ENCODE measurements at places on chromosomes 12 and 14. TPM values are rescaled to one million over a fixed set of nuclear protein-coding genes. Genes with fewer than 3 reads are reported as not detected.

- H3K36me3 ChIP-seq, result no peaks in the 10 kb centered on the region
- H3K27ac ChIP-seq, result no peak overlapping the region
- no peaks in the 10 kb centered on the region for H3K27me3 ChIP-seq
These were observed 577.9 kb upstream of the TBX3 start for GRCh38 chr12:115261691-115262398.

DNA sequence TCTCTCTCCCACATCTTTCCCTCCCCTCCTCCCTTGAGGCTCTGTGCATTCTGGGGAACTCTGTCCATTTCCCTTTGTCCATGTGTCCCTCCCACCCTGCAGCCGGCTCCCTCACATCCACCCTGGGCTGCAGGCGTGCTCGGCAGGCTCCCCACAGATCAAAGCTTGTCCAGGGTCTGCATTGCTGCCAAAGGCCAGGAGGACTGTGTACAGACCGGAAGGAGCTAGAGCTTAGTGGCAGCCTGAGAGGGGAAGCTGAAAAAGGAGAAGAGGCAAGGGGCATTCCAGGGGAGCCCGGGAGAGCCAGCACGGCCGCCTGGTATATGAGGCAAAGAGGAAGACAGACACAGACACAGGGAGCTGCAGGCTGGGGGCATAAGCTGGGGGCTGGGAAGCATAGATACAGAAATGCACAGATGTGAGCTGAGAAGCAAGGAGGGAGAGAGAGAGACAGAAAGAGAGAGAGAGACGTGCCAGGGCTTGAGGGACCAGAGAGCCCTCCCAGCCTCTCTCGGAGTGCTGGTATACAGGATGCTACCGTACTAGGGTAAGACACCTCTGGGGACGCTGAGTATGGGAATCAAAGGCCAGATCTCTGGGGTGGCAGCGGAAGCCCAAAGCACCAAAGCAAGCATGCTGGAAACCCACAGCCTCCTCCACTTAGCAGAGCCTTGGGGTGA lies 3.3 kb downstream of the CD4 start:
- DNase-seq, result peak; percentile 69
- peaks cover 28% of the 10 kb centered on the region for H3K27me3 ChIP-seq
- peak overlapping the region; percentile 35 for H3K4me3 ChIP-seq
- H3K36me3 ChIP-seq, result no peaks in the 10 kb centered on the region

GRCh38 chr14:71262441-71262840 lies 355.2 kb downstream of the PCNX1 start:
- DNase-seq, result no peak
- H3K4me1 ChIP-seq, result peaks cover 17% of the 10 kb centered on the region
- peaks cover 26% of the 10 kb centered on the region for H3K36me3 ChIP-seq
- H3K27ac ChIP-seq, result no peak overlapping the region
- H3K4me3 ChIP-seq, result no peak overlapping the region

GRCh38 chr14:32468955-32469354 lies 139.9 kb downstream of the AKAP6 start:
- no peak overlapping the region for H3K4me3 ChIP-seq
- H3K27me3 ChIP-seq, result peaks cover 10% of the 10 kb centered on the region
- no peak overlapping the region for H3K27ac ChIP-seq
- DNase-seq, result no peak
- no peaks in the 10 kb centered on the region for H3K4me1 ChIP-seq

- no peaks in the 10 kb centered on the region for H3K4me1 ChIP-seq
- H3K27ac ChIP-seq, result no peak overlapping the region
- no peak overlapping the region for H3K4me3 ChIP-seq
These were observed 30.9 kb downstream of the ABCB9 start for GRCh38 chr12:122935318-122935717.

- H3K36me3 ChIP-seq, result no peaks in the 10 kb centered on the region
- no peak overlapping the region for H3K27ac ChIP-seq
- H3K4me3 ChIP-seq, result no peak overlapping the region
- no peaks in the 10 kb centered on the region for H3K4me1 ChIP-seq
These were observed 572.8 kb upstream of the STXBP6 start for GRCh38 chr14:25622763-25623162.

GRCh38 chr12:121673013-121673511 lies 3.6 kb upstream of the MORN3 start:
- peaks cover 4% of the 10 kb centered on the region for H3K36me3 ChIP-seq
- DNase-seq, result no peak
- peak overlapping the region; percentile 82 for H3K4me3 ChIP-seq

- DNase-seq, result peak; percentile 55
- no peaks in the 10 kb centered on the region for H3K4me1 ChIP-seq
- peaks cover 12% of the 10 kb centered on the region for H3K27me3 ChIP-seq
- H3K36me3 ChIP-seq, result no peaks in the 10 kb centered on the region
- no peak overlapping the region for H3K4me3 ChIP-seq
These were observed 247.1 kb downstream of the AKAP6 start for GRCh38 chr14:32576088-32576795.

GRCh38 chr12:90290980-90291975 lies 582.6 kb upstream of the ATP2B1 start:
- H3K27me3 ChIP-seq, result peaks cover 13% of the 10 kb centered on the region
- no peaks in the 10 kb centered on the region for H3K4me1 ChIP-seq
- H3K27ac ChIP-seq, result no peak overlapping the region
- no peaks in the 10 kb centered on the region for H3K36me3 ChIP-seq
- DNase-seq, result no peak

DNA sequence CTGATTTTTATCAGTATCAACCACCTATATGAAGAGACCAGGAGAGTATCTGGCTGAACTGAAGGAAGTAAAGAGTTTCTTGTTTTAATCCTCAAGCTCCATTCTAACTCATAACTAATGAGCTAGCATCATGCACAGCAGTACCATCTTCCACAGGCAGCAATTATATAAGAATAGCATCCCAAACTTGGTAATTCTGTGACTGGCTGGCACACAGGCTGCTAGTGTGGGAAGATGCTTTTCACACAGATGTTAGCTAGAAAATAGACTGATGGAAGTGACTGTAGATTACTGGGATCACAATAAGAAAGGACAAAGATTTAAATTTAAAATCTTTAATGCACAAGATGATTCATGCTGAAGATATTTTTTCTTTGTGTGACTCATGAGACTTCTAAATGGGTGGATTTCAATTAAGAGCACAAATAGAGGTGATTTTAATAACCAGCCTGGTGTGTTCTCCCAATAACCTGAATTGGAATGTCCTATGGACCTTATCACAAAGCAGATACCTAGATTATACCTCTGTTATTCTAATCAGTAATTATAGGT lies 417.7 kb upstream of the ATXN7L3B start:
- no peaks in the 10 kb centered on the region for H3K27me3 ChIP-seq
- no peak for DNase-seq
- H3K4me1 ChIP-seq, result no peaks in the 10 kb centered on the region
- no peak overlapping the region for H3K4me3 ChIP-seq

- H3K27ac ChIP-seq, result no peak overlapping the region
- H3K27me3 ChIP-seq, result no peaks in the 10 kb centered on the region
- no peaks in the 10 kb centered on the region for H3K4me1 ChIP-seq
- DNase-seq, result no peak
- no peaks in the 10 kb centered on the region for H3K36me3 ChIP-seq
These were observed 5.2 kb downstream of the DCN start for GRCh38 chr12:91177381-91177780.

DNA sequence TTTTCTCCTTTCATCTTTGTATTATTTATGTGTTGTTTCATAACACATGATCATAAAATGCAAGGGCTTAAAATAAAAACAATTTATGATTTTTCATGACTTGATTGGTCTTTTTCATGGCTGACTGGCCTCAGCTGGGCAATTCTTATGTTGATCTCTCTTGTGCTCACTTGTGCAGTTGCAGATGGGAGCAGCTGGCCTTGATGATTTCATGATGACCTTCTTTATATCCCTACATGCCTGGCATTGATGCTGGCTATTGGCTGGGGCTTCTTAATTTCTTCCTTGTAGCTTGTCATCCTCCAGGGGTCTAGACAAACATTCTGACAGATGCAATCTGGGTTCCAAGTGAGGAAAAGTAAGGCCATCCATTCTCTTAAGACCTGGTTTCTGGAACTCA lies 1832.8 kb upstream of the FLRT2 start:
- no peaks in the 10 kb centered on the region for H3K27me3 ChIP-seq
- no peak for DNase-seq
- H3K4me1 ChIP-seq, result no peaks in the 10 kb centered on the region
- no peak overlapping the region for H3K27ac ChIP-seq
- no peaks in the 10 kb centered on the region for H3K36me3 ChIP-seq
- H3K4me3 ChIP-seq, result no peak overlapping the region

GRCh38 chr12:89016970-89017778 lies 335.1 kb downstream of the DUSP6 start:
- peak overlapping the region; percentile 55 for H3K4me3 ChIP-seq
- peak overlapping the region; percentile 73 for H3K27ac ChIP-seq
- peaks cover 12% of the 10 kb centered on the region for H3K36me3 ChIP-seq
- H3K4me1 ChIP-seq, result peaks cover 30% of the 10 kb centered on the region

DNA sequence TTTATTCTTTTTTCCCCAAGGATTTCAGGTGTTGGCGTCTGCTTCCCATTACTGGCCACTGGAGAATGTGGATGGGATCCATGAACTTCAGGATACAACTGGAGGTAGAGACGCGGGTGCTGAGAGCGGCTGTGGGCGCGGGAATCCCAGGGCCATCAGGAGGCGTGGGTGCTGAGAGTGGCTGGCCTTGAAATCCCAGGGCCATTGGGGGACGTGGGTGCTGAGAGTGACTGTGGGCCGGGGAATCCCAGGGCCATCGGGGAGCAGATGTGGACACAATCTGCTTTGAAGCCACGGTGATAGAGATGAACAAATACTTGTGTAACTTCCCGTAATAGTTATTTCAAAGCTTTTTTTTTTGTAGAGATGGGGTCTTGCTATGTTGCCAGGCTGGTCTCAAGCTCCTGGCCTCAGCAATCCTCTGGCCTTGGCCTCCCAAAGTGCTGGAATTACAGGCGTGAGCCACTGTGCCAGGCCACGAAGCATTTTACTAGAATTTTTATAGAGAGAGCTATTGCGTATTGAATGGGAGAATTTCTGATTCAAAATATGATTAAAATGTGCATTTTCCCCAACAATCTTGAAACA lies 12.8 kb downstream of the ADGRD1 start:
- no peaks in the 10 kb centered on the region for H3K27me3 ChIP-seq
- H3K4me3 ChIP-seq, result no peak overlapping the region
- H3K4me1 ChIP-seq, result no peaks in the 10 kb centered on the region
- no peak overlapping the region for H3K27ac ChIP-seq
- DNase-seq, result no peak

- H3K4me3 ChIP-seq, result peak overlapping the region; percentile 99
- peak; percentile 52 for DNase-seq
- H3K27me3 ChIP-seq, result no peaks in the 10 kb centered on the region
- H3K36me3 ChIP-seq, result peaks cover 58% of the 10 kb centered on the region
- H3K27ac ChIP-seq, result peak overlapping the region; percentile 96
These were observed 615 bp downstream of the CDKN1B start for GRCh38 chr12:12717586-12718380.

DNA sequence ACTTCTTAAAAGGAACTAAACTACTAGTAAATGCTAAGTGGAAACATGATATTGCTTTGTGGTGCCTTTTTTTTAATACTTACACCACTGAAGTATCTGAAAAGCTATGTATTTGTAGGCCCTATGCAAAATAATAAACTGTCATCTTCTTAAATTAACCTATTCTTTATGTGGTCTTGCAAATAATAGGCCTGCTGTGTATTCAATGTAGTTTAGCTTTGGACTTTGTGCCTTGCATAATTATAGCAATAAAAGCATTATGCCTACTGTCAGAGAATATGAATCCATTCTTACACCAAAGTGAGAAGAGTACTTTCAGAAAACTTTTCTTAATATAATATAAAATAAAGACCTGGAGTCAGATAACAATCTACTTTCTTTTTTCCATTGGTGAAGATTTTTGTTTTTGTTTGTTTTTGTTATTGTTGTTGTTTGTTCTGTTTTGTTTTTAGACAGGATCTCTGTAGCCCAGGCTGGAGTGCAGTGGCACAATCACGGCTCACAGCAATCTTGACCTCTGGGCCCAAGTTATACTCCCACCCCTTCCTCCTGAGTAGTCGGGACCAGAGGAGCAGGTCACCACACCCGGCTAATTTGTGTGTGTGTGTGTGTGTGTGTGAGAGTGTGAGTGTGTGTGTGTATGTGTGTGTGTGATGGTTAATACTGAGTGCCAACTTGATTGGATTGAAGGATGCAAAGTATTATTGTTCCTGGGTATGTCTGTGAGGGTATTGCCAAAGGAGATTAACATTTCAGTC lies 213.8 kb downstream of the SLC6A15 start:
- H3K27ac ChIP-seq, result no peak overlapping the region
- H3K27me3 ChIP-seq, result no peaks in the 10 kb centered on the region
- no peaks in the 10 kb centered on the region for H3K36me3 ChIP-seq
- no peak overlapping the region for H3K4me3 ChIP-seq

DNA sequence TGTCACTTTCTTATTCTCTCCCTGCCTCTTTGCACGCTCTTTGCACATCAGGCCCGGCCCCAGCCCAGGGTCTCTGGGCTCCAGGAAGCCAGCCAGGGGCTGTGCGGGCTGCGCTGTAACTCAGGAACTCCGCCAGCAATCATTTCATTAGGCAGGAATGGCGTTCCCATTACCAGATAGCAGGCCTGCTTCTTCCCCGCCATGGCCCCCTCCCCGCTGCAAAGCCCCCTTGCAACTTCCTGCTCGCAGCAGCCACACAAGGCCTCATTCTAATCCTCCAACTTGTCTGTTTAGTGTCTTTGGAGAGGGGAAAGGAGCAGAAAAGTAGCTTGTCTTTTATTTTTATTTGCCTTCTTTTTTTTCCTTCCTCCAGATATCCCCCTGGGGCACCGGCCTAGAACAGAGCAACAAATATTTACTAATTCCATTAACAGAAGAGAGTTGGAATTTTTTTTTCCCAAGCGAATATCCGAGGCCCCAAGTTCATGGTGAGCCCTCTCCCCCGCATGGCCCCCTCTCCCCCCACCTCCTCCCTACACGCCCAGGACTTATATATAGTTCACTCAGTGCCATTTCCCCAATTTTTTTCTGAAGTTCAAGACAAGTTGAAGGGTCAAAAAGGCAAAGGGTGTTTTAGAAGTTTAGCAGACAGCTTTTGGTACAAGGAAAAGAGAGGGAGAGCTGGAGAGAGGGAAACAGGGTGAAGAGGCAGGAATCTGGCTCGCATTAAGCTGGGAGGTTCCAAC lies 329.4 kb upstream of the TBX3 start:
- no peaks in the 10 kb centered on the region for H3K36me3 ChIP-seq
- no peak overlapping the region for H3K4me3 ChIP-seq
- H3K27ac ChIP-seq, result no peak overlapping the region
- DNase-seq, result no peak
- no peaks in the 10 kb centered on the region for H3K4me1 ChIP-seq
- H3K27me3 ChIP-seq, result no peaks in the 10 kb centered on the region

DNA sequence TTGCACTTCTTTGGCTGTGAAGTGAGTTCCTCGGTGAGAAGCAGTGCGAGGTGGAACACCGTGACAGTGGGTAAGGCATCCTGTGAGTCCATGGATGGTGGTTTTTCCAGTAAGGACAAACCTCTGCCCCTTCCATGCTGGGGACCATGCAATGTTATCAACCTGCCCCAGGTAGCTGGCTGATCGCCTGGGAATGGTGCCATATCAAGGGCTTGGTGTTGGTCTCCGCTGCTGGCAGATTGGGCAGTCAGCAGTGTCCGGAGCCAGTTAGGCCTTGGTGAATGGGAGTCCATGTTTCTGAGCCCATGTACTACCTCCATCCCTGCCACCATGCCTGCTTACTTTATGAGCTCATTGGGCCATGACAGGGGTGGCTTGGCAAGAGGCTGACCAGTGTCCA lies 114.7 kb upstream of the C14orf180 start:
- no peaks in the 10 kb centered on the region for H3K4me1 ChIP-seq
- H3K27me3 ChIP-seq, result peaks cover 34% of the 10 kb centered on the region
- DNase-seq, result no peak

GUCY2C gene
- total RNA-seq, result not detected

NAV3 gene
- total RNA-seq, result not detected

PCNX4 gene
- total RNA-seq, result 35.4 TPM

AMIGO2 gene
- total RNA-seq, result 10.2 TPM

SLC6A12 gene
- not detected for total RNA-seq

PRPF39 gene
- 41.6 TPM for total RNA-seq

TAS2R8 gene
- total RNA-seq, result not detected

PRKCH gene
- 318 TPM for total RNA-seq

TMEM229B gene
- total RNA-seq, result 9.9 TPM

EPS8 gene
- 2.2 TPM for total RNA-seq

LACRT gene
- total RNA-seq, result not detected
